ENCODE measurements at places on chromosomes 3 and 15.
A peak's percentile ranks its signal among the peaks of the same experiment; 100 is the strongest.

DNA sequence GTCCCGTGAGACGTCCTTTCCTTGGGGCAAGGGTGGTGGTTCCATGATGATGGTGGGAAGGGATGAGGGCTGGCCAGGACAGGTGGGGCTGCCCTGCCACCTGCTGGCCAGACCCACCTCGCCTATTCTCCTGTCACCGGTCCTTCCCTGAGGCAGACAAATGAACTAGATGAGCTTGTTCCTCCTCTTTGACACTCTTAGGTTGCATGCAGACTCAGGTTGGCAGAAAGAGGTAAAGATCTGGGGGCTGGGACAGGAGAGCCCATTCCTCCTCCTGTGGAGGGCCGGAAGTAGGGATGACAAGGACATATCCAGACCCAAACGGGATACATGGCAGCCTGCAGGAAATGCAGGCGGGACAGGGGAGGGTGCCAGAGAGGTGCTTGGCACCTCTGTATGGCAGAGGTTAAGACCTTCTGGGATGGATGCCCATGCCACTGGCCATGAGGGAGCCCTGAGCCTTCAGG lies 38.6 kb downstream of the ACSBG1 start:
- peak; percentile 48 for DNase-seq

GRCh38 chr3:9846231-9846630 lies 2.4 kb upstream of the RPUSD3 start:
- no peak for DNase-seq

- no peak for DNase-seq
These were observed 25.8 kb downstream of the GREM1 start for GRCh38 chr15:32743411-32744140.

- no peak for DNase-seq
These were observed 75.2 kb downstream of the CHRNA7 start for GRCh38 chr15:32105258-32106241.

GRCh38 chr3:101674518-101674917 lies 2.4 kb downstream of the ZBTB11 start:
- no peak for DNase-seq

GRCh38 chr15:63188926-63189871 lies at the start of gene RAB8B:
Gene RAB8B, plus strand, starts transcription at chr15:63189606. Its CDS starts 19 bp downstream, at chr15:63189625.
- DNase-seq = peak; percentile 96

DNA sequence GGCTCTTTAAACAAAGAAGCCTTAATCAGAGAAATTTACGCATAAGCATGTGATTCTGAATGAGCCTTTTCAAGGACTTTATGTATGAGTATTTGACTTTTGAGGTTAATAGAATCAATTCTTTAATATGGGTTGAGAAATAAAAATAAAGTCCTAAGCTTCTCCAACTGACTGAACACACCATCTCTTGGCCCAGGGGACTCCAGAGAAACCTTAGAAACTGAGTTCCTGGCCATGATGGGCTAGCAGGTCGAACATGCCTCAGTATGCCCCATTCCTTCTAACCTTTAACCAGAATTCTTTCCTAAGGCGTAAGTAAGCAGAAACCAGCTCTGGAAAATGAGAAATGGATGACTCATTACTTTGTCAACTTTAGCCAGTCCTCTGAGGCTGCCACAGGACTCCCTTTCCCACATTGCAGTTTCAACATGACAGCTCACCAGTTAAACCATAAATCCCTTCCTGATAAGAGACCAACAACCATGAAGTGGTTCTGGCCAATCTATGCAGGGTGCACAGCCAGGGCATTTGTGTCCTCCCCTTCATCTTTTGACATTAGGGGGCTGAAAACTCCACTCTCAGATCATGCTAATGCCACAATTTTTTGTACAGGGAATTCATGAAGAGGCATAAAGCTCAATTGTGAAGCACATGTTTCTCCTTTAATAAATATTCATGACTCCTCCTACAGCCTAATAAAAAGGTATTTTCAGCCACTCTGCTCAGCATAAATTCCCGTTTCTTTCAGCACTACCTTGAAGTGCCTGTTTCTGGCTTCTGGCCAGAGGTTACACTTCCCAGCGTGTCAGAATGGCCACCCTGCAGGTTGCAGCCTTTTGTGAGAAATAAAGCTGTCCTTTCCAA lies 33.3 kb downstream of the TM4SF18 start:
- no peak for DNase-seq

DNA sequence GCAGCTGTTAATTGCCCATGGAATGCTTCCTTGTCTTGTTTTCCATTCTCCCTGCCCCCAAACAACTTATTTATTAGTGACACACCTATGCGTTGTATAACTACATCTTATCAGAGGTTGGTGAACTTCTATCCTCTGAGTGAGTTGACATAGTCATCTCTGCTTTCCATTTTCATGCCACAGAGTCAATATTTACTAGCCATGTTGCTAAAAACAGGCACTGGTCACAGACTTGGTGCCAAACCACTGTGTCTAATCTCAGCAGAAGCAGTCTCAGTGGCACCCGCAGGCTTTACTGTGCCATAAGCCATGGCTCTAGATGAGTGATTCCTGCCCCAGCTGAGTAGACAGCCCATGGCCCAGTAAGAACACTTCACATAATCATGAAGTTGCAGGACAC lies 26.5 kb downstream of the DAPK2 start:
- DNase-seq = no peak

- peak; percentile 47 for DNase-seq
These were observed at the start of gene BTLA for GRCh38 chr3:112498914-112499711. Gene BTLA, minus strand, starts transcription at chr3:112499472. Its CDS starts 114 bp downstream, at chr3:112499358.

DNA sequence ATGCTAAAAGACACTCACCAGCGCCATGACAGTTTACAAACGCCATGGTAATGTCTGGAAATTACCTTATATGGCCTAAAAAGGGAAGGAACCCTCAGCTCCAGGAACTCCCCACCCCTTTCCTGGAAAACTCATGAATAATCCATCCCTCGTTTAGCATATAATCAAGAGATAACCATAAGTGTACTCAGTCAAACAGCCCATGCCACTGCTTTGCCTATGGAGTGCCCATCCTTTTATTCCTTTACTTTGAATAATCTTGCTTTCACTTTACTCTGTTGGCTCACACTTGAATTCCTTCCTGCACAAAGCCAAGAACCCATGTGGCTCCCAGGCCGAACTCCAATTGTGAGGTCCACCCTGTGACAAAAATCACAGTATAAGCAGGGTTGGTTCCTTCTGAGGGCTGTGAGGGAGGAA lies 19.1 kb upstream of the FSTL1 start:
- no peak for DNase-seq

GRCh38 chr3:38690185-38690584 lies 40.7 kb upstream of the SCN5A start:
- no peak for DNase-seq

DNA sequence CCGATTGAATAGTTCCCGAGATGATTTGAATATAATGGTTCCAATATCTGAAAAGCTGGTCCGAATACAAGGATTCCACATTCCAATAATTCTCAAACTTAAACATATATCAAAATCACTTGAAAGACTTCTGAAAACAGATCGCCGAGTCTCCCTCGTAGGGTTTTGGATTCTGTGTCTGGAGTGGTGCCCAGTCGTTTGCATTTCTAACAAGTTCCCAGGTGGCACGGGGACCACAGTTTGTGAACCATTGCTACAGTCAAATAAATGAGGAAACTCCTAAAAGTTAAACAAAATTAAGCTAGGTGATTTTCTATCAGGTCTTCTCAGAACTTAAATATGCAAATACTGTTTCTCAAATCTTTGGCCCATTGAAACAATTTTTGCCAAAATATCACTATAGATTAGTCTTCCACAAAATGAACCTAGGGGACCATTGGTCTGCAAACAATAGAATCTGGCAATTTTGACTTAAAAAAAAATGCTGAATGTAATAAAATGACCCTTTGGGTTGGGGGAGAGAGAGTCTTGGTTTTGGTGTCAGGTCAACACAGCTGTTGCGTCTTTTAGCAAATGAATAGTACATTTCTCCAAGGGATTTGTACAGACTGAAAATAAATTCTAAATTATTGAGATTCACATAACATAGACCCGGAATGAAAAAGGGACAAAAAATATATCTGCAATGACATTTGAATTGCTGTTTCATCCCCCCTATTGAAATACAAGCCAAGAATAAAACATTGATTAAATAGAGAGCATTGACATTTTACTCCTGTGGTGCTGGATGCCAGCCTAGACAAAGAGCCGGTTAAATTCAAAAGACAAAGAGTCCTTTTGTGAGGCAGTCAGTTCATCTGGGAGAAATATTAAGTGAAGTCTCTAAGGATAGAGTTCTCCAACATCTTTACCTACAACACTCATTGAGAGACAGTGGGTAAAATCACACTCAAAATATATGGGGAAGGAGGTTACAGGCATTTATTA lies 175.7 kb upstream of the ADAMTS9 start:
- no peak for DNase-seq

DNA sequence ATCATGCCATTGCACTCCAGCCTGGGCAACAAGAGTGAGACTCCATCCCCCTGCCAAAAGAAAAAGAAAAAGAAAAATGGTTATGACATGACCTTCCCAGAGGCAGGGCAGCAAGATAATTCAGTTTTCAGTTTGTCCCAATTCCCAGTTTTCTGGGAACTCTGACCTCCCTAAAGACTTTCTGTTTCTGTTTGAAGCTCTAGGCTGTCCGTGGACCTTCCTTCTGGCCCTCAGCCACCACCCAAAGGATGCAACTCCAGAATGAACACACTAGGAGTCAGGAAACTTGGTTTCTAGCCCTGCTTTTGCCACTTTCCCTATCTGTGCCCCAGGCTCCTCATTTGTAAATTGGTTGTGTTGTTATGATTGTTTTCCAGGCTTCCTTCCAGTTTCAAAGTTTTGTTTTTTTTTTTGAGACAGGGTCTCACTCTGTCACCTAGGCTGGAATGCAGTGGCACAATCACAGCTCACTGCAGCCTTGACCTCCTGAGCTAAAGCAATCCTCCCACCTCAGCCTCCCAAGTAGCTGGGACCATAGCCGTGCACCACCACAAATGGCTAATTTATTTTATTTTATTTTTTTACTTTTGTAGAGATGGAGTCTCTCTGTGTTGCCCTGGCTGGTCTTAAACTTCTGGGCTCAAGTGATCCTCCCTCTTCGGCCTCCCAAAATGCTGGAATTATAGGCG lies 68.6 kb downstream of the CDC25A start:
- DNase-seq = no peak

DNA sequence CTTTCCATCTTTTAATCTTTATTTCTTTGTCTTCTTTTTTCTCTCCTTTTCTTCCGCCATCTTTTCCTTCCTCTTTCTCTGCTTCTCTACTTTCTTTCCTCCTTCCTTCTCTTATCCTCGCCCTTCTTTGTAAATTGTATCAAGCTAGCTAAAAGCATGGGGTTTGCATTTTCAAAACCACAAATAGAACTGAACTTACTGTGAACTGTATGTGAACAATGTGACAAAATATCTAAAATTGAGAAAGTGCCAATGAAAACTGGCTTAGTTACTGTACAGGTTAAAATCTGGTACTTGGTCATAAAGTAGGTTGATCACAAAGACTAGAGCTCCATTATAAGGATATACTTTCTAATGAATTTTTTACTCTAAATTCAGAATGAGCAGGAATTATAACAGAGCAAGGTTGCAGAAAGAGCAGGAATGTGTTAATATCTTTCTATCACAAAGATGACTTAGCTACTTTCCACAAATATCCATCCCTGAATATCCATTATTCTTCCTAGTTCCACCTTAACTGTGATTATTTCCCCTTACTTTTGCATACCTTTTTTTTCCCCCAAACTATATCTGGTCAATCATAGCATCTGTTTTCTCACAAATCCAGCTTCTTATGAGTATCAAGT lies 122.4 kb downstream of the LSAMP start:
- DNase-seq = no peak

GRCh38 chr3:47265725-47266428 lies 16.7 kb downstream of the KIF9 start:
- no peak for DNase-seq

DNA sequence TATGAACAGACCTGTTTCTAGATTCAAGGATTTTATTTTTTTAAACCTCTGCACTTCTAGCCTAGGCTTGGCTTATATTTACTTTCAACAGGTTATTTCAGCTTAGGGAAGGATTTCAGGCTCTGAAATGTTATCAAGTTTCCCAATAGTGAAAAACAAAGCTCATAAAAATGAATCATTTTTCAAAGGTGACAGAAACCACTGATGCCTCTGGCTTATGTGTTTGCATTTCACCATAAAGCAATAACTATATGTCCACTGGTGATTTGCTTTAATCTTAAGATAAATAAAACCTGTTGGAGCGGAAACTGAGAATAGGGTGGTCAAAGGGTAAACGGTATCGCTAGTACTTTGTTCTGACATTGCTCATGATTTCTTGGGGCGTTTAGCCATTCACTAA lies 141.2 kb upstream of the LRIG1 start:
- DNase-seq = no peak

- no peak for DNase-seq
These were observed 123.4 kb downstream of the SATB1 start for GRCh38 chr3:18301781-18302180.

DNA sequence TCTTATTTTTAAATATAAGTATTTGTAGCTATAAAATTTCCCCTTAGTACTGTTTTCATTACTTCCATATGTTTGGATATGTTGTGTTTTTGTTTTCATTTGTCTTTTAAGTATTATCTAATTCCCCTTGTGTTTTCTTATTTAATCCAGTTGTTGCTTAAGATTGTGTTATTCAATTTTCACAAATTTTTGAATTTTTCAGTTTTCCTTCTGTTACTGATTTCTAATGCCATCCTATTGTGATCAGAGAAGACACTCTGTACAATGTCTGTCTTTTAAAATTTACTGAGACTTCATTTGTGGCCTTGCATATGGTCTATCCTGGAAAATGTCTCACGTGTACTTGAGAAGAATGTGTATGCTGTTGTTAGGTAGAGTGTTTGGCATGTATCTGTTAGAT lies 795.6 kb upstream of the CFAP20DC start:
- no peak for DNase-seq

DNA sequence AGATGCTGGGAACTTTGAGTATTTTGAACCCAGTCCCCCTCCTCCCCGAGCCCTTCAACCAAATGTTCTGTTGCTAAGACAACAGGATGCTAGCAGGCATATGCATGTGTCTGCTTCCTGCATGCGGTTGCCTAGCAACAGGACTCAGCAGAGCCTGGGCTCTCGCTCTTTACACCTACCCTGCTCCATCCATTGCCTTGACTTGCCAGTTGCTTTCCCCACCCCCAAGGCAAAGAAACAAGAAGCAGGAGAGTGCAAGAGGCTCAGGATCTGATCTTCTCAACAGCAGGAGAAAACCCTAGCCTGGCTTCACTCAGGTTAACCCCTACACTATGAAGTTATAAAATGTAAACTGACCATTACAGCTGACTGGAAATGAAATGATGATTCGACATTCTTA lies 393.0 kb downstream of the IGSF11 start:
- peak; percentile 25 for DNase-seq

DNA sequence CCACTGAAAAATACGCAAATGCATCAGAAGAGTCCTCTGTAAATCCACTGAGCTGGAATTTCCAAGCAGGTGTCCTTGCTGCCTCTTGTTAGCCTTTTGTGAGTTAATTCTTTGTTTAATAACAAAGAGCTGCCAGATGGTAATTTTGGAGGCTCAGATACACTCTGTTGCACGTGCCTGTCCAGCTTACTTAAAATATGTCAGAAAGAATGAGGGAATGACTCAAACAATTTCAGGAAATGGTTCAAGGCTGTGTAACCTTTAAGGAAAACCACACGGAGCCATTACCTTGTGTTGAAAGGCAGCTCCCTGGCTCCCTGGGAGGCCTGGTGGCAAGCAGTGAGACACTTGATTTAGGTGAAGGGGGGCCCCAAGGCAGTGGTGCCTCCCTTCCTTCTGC lies 302.2 kb upstream of the CTDSPL start:
- no peak for DNase-seq

- DNase-seq = peak; percentile 73
These were observed 62.8 kb downstream of the ISG20 start for GRCh38 chr15:88701561-88702095.

Measured in NAMALWA (cell line).